Thyroid gland (tissue), 4 donors: ENCODE measurements at places on chromosomes 7 and 10. TPM values are rescaled to one million over a fixed set of nuclear protein-coding genes. Genes with fewer than 3 reads are reported as not detected.

DNA sequence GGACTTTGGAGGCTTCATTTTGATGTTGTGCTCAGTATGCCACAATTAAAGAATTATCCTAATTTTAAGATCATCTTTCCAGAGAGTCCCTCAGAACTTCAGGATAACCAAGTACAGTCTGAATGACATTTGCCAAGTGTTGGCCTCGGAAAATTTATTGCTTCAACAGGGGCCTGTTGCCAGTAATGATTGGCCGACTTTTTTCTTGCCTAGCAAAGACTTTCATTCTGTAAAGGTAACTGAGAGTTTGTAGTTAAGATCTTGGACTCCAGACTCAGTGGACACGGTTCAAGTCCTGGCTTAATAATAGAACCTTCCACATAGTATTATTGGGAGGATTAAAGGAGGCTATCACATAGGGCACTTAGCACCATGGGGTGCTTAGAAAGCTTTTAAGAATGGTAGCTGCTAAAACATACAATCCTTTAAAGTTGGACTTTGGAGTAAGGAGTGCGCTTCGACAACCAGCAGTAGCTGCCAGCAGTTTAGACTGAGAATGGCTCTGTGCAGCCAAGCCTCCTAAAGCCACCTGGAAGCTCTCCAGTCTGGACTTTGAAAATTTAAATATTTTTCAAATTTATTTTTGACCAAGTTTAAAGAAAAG lies 90.0 kb downstream of the PLCE1 start:
- H3K4me3 ChIP-seq, result no peak overlapping the region
- H3K27me3 ChIP-seq, result no peaks in the 10 kb centered on the region
- H3K4me1 ChIP-seq, result peaks cover 11% of the 10 kb centered on the region
- peak overlapping the region; percentile 21 for H3K27ac ChIP-seq
- no peaks in the 10 kb centered on the region for H3K36me3 ChIP-seq

DNA sequence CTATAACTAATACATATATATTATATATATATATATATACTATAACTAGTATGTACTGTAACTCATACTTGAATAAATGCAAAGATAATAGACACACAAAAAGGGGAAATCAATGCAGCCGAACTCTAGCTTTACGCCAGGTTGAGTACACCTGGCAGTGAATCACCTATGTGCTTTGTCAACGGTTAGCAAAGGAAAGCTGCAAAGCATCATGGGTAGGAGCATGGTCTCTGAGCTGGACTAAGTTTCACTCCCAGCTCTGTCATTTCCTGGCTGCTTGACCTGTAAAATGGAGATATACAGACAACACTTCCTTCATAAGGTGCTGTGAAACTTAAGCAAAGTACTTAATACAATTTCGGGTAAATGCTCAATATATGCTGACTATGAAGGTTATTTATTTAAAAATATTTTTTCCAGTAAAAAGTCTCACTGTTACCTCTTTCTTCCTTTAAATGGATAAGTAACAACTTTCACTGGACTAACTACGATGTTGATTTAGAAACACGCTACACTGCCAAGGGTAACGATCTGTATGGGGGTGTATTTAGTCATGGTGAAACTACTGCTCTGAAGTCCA lies 61.7 kb upstream of the ITGA8 start:
- peaks cover 12% of the 10 kb centered on the region for H3K36me3 ChIP-seq
- H3K4me3 ChIP-seq, result no peak overlapping the region
- no peaks in the 10 kb centered on the region for H3K27me3 ChIP-seq
- H3K4me1 ChIP-seq, result no peaks in the 10 kb centered on the region
- H3K27ac ChIP-seq, result no peak overlapping the region

HMX2 gene
- not detected for total RNA-seq

GRCh38 chr10:34001087-34001580 lies 666.7 kb upstream of the NRP1 start:
- no peaks in the 10 kb centered on the region for H3K27me3 ChIP-seq
- no peak overlapping the region for H3K27ac ChIP-seq
- no peaks in the 10 kb centered on the region for H3K4me1 ChIP-seq
- DNase-seq, result no peak

DNA sequence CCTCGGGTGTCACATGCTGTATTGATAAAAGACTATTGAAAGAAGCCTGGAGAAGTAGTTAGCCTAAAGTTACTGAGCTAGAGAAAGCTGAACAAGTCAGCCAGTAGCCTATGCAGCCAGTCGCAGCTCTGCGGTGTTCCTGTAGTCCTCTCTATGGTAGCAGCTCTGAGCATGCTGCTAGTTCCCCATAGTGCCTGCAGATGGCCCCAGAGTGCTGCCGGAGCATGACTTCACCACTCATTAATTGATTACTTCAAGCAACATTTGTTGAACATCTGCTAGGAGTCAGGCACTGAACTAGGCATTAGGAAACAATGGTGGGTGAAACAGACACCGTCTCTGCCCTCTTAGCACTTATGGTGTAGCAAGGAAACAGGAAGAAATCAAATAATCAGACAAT lies 422.7 kb downstream of the SORCS3 start:
- H3K27ac ChIP-seq, result no peak overlapping the region
- no peaks in the 10 kb centered on the region for H3K27me3 ChIP-seq
- H3K4me3 ChIP-seq, result no peak overlapping the region
- no peaks in the 10 kb centered on the region for H3K4me1 ChIP-seq
- DNase-seq, result no peak

DNA sequence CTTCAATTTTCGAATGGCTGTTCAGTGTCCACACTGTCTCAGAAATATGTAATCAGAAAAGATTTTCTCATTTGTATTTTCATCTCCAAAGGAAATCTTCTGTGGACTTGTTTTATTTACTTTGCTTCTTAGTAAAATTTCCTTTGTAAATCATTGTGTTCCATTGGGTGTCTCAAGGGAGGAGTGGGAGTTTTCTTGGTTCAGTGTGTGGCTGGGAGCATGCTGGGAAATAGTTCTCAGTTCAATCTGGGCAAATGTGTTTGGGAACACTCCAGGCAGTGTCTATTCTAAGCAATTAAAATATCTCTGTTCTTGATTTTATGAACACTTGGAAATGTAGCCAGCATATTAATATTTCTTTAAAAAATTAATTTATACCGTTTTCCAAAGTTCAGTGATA lies 1019.8 kb downstream of the CNTNAP2 start:
- no peaks in the 10 kb centered on the region for H3K4me1 ChIP-seq
- H3K27ac ChIP-seq, result no peak overlapping the region
- no peak for DNase-seq
- H3K27me3 ChIP-seq, result no peaks in the 10 kb centered on the region

ZNF503 gene
- total RNA-seq, result 17.1 TPM

- no peak overlapping the region for H3K4me3 ChIP-seq
- no peaks in the 10 kb centered on the region for H3K27me3 ChIP-seq
- DNase-seq, result no peak
- no peaks in the 10 kb centered on the region for H3K4me1 ChIP-seq
Measured at GRCh38 chr10:49751636-49752510, 10.2 kb downstream of the OGDHL start.

CPXM2 gene
- total RNA-seq, result 11.6 TPM
